ENCODE measurements at places on chromosomes 11 and 22.

DNA sequence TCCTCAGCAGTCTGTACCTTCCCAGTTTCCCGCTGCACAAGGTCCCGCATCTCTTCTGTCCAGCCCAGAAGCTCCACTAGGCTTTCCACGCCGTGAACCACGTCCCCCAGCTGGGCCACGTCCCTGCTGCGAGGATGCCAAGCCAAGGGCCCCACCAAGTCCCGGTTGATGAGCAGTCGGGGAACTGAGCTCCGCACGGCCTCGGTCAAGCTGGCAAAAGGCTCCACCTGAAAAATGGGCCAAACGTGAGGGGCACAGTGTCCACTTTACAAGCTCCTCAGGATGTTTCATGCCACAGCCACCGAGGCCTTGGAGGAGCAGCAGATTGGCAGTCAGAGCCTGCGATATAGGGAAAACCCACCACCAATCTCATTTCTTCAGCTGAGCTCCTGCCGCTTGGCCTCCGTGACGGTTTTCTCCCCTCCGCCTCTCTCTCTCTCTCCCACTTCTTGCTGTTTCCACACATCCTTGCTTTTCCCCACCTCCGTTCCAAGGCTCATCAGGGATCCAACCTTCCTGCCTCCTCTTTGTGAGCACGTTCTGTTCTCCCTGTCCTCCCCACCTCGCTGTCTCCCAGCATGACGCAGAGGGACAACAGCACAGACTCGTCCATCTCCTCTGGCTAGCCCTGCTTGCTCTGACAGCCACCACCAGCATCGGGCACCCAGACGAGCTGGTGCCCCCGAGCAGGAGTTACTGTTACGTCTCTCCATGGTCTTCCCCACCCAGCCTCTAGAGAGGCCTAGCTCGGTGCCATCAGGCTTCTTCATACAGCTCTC is 11.5 kb downstream of the RIC8A start:
- no peak for DNase-seq

GRCh38 chr11:94873916-94874540 is 99.3 kb downstream of the CWC15 start:
- DNase-seq = no peak

GRCh38 chr11:122741613-122742300 is 86.2 kb downstream of the UBASH3B start:
- DNase-seq = no peak

GRCh38 chr11:68312780-68313573 is 586 bp downstream of the LRP5 start:
- DNase-seq = no peak

DNA sequence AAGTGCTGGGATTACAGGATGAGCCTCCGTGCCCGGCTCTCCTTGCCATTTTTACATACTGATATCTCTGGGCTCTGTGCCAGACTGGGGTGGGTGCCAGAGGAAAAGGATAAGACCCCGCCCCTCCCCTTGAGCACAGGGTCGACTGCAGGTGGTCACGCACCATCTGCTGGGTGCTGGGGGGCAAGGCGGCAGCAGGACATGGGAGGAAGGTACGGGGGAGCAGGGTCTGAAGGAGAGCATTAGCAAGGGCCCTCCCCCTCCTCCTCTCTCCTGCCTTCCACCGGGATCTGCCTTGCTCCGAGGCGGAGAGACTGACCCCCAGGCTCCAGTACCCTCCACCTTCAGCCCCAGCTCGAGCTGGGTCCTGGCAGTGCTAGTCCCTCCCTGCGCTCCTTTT is 9.7 kb upstream of the PGA3 start:
- no peak for DNase-seq

GRCh38 chr11:70169127-70169526 is 34.0 kb upstream of the FADD start:
- DNase-seq = no peak

GRCh38 chr11:70322666-70323065 is 52.2 kb downstream of the PPFIA1 start:
- no peak for DNase-seq

GRCh38 chr11:75822541-75822940 is 7.5 kb downstream of the UVRAG start:
- no peak for DNase-seq

GRCh38 chr11:117932426-117932825 is 3.2 kb upstream of the TMPRSS13 start:
- DNase-seq = no peak

- DNase-seq = no peak
Measured at GRCh38 chr11:18253233-18253632, 4.8 kb upstream of the SAA2 start.

DNA sequence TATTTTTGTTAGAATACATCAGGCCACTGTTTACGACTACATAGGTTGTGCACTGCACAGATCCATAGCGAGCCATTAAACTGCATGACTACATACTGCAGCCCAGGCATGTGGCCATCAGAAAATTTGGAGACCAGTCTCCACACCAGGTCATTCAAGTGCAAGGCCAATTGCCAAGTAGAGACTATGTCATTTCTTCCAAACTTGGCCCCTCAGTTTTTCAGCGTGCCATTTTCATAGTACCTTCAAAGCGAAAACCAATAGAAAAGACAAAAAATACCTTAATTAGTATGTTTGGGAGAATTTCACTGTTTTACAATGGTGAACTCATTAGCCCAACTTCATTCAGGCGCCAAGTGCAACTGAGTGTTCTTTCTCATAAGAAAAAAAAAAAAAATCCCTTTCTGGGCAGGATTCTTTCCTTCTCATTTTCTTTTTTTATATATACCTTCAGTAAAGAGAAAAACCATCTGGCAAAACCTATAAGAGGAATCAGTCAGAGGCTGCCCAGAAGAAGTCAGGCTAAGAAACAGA is 30.4 kb downstream of the PAMR1 start:
- no peak for DNase-seq

- DNase-seq = no peak
Measured at GRCh38 chr11:117633186-117633754, 163.7 kb downstream of the DSCAML1 start.

DNA sequence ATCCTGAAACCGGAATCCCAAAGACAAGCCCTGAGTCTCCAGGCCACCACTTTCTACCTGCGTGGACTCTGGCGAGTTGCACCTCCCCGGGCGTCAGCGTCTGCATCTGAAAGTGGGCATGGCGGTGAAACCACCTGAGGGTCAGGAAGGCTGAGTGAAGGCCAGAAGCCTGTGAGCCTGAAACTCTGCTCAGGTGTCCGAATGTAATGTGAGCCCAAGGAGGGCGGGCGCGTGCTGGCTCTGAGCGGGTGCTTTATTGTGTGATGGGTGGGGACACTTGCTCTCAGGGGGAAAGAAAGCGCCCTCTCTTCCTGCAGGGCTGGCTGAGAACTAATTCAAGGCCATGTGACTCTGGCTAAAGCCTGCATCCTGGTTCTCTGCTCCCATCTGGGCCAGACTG is 135.6 kb downstream of the ST3GAL4 start:
- no peak for DNase-seq

DNA sequence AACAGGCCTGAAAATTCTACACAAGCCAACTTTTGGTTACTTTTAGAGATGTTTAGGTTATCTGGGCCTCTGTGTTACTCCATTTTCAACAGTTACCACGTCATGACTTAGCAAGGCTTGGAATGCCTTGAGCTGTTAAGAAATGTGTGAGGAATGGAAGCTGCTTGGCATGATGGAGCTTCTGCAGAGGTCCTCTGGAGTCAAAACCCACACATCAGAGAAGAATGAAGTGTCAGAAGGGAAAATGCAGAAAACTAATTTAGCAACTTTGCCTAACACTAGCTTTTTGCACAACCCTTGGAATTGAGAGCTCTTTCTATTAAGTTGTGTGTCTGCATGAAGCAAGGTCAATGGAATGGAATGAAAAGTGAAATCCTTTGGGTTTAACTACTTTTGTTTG is 27.4 kb downstream of the FAT3 start:
- DNase-seq = no peak

DNA sequence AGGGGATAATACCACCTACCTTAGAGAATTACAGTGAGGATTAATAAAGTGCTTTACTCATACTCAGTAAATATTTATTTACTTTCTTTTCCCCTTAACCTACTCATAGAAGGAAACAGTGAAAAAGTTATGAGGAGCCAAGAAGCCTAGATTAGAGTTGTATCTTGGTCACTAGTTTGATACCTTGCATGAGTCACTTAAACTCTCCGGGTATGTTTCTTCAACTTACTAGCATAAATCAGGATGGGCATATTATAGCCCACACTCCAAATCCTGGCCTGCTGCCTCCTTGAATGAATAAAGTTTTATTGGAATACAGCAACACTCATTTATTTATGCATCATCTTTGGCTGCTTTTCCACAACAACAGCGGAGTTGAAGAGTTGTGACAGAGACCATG is 8.2 kb downstream of the FBXO3 start:
- no peak for DNase-seq

DNA sequence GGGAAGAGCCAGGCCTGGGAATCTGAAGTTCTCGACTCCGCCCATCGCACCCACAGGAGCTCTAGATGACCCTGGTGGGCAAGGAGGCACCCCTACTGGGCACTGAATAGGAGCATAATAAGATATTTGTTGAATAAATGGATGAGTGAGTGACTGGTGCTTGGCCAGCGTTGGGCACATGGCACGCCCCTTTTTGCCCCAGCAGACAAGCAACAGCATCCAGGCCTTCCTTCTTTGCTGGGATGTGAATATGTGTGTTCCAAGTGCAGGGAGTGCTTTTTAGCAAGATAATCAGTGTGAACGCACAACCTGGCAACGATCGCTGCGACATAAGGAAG is 443 bp upstream of the CELF1 start:
- DNase-seq = no peak

DNA sequence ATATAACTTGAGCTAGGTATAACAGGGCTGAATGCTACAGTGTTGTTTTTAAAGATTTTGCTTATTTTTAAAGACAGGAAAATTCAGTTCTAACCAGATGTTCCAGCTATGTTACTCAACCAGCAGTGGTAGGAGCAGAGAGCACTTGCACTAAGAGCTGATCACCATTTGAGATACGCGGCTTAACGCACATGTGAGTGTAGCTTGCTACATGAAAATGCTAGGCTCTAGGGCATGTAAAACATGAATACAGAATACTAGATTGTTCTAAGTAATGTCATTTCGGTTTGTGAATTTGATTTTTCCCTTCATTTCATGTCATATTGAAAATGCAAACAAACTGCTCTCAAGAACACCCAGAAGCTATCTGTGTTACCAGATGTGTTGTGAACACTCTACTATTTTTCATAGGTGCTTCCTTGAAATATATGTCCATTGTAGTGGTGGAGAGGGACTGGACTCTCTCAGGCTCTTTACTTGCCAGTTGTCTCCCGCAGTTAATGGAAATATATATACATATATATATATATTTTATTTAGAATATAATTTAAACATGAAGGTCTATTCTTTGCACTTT is 10.8 kb upstream of the TECTA start:
- no peak for DNase-seq

GRCh38 chr11:29452146-29452545 is 564.7 kb downstream of the KCNA4 start:
- DNase-seq = no peak

GRCh38 chr11:1693327-1694063 is 3.5 kb upstream of the KRTAP5-6 start:
- DNase-seq = peak; percentile 82

GRCh38 chr11:66692871-66693331 is 15.2 kb upstream of the RBM4B start:
- no peak for DNase-seq

- no peak for DNase-seq
Measured at GRCh38 chr22:19172213-19173046, 6.1 kb downstream of the SLC25A1 start.

- DNase-seq = no peak
Measured at GRCh38 chr22:49466878-49467595, 360.6 kb downstream of the BRD1 start.

- no peak for DNase-seq
Measured at GRCh38 chr22:26210334-26210733, 41.1 kb downstream of the SEZ6L start.

DNA sequence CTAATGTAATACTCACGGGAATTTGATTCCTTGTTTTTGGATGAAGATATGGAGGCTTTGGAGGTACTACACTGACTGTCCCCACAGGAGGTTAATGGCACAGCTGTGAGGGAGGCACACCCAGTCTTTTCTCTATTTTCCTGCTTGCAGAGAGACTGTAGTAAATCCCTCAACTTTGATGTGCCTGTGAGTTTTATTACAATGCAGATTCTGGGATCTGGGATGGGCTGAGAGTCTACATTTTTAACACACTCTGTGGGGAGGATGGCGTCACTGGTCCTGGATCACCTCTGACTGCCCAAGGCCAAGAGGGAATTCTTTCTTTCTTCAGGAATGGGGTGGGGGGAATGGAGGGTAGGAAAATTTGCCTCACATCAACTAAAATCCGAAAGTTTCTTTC is 80.2 kb upstream of the NTM start:
- DNase-seq = no peak

DNA sequence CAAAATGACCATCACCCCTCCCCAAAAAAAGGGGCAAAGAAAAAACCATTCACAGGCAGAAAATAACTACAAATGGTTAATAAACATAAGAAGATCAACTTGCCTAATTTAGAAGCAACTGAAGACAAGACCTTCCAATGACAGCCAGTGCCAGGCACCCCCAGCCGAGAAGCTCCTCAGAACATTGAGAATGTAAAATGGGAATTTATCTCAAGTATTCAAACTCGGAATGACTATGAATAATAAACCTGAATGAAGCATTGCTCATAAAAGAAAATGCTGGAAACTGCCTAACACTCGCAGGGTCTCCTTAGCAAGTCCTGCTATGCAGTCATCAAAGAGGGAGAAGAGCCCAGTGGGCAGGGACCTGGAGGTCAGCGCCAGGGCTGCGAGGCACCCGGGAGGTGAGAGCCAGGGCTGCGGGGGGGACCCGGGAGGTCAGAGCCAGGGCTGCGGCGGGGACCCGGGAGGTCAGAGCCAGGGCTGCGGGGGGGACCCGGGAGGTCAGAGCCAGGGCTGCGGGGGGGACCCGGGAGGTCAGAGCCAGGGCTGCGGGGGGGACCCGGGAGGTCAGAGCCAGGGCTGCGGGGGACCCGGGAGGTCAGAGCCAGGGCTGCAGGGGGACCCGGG is 23.2 kb upstream of the MOB2 start:
- no peak for DNase-seq

DNA sequence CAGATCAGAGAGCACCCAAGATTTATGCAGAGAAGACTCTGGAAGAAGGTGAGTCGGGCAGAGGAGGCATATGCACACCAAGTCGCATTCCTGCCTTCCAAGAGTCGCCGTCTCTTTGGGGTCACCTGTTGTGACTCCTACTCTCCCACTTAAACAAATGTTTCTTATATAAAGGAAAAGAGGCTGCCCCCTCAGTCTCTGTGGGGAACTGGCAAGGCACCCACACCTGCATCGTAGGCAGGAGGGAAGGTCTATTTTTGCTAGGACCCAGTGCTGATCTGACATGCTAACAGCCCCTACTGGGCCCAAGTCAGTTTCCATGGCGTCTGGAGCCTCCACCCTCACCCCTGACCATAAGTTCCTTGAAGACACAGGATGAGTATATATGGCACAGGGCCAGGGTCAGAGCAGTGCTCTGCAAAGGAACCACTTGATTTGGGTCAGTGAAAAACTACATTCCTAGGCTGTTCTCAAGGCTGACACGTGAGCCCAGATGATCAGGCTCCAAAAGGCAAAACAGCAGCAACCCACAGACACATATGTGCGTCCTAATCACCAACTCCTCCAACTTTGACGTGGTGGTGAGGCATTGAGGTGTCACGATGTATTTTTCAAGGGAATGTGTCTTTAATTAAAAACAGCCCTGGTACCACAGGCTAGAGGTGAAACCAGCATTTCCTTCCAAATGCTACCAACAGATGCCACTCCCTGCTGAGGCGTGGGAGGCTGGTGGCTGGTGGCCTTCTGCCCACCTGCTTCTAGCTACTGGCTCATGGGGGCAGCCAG is 55.6 kb upstream of the CSNK2A3 start:
- DNase-seq = no peak
